ENCODE measurements at places on chromosomes 4 and X.

DNA sequence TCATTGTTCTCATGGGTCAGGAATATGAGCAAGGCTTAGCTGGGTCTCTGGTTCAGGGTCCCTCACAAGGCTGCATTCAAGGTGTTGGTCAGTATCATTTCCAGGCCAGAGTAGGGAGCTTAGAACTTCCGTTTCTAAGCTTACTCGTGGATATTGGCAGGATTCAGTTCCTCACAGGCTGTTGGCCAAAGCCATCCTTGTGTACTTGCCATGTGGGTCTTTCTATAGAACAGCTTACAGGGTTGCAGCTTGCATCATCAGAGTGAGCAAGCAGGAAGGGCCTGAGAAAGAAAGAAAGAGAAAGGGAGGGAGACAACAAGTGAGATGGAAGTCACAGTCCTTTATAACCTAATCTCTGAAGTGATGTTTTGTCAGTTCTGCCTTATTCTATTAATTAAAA is 5.1 kb upstream of the LIMCH1 start:
- no peak for DNase-seq

GRCh38 chr4:120432301-120432860 is 365.7 kb upstream of the MAD2L1 start:
- no peak for DNase-seq

- DNase-seq = peak; percentile 93
Measured at GRCh38 chrX:2767631-2768455, 16.0 kb downstream of the XG start.

GRCh38 chr4:154854362-154854761 is 73.3 kb downstream of the RBM46 start:
- no peak for DNase-seq
